ENCODE measurements at places on chromosomes 3 and 15. TPM values are rescaled to one million over a fixed set of nuclear protein-coding genes. Genes with fewer than 3 reads are reported as not detected.

HIGD1A gene
- 89.5 TPM for total RNA-seq

CHRNA7 gene
- 8.8 TPM for total RNA-seq

CD200R1 gene
- 0.31 TPM for total RNA-seq

NT5DC2 gene
- total RNA-seq = 71.7 TPM

FBXO40 gene
- not detected for total RNA-seq

ABI3BP gene
- 1.6 TPM for total RNA-seq

ISLR gene
- total RNA-seq = 1.6 TPM

CFAP91 gene
- 13.5 TPM for total RNA-seq

DTX3L gene
- 2.8 TPM for total RNA-seq

GOLGA8R gene
- total RNA-seq = 1.6 TPM

SHF gene
- total RNA-seq = 72.0 TPM

MYO1E gene
- total RNA-seq = 17.2 TPM

NPAP1 gene
- total RNA-seq = 0.94 TPM

GNAT1 gene
- not detected for total RNA-seq

CHRNB4 gene
- 0.94 TPM for total RNA-seq

B4GALT4 gene
- 14.7 TPM for total RNA-seq

ITIH1 gene
- not detected for total RNA-seq

TNFSF10 gene
- 2.2 TPM for total RNA-seq

NR2F2 gene
- 5.6 TPM for total RNA-seq

TMEM207 gene
- total RNA-seq = not detected

ACSBG1 gene
- total RNA-seq = 4.1 TPM

IL12A gene
- 1.6 TPM for total RNA-seq

EXD1 gene
- 0.63 TPM for total RNA-seq
